ENCODE measurements at places on chromosomes 5 and 9.

DNA sequence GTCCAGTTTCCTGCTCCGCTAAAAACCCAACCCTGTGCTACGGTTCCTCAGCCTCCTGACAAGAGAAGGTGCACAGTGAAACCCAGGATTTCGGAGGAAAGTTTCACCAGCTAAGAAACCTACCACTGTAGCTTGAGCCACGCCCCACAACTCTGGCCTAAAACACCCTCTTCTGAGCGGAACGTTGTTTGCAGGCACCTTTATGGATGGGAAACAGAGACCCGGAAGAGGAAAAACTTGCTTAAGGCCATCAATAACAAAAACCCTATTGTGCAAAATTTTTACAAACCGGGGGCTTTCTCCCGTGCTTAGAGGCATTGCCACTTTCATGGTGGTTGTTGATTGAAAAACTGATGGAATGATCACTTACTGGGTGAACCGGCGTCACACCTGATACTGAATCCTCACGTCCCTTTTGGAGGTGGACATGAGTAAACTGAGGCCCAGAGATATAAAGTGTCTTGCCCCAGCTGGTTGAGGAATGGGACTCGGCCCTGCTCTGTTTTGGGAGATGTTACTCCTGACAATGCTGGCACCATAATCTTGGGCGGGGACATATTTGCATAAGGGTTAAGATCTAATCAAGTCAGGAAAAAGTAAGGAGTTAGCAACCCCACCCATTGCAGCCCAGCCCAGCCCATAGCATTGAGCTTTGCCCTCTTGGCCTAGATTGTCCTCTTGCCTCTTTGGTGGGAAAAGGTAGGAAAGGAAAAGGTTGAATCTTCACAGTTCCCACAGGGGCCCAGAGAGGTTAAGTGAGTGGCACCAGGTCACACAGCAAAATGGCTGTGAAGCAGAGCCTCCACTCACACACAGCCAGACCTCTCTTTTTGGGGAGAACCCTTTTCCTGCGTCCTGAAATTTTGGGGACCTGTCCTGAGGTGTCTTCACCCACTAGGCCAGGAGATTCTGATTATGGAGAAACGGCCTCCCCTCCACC, 23.2 kb upstream of the PTGS1 start:
- DNase-seq, result no peak

- DNase-seq, result peak; percentile 38
Observed at GRCh38 chr5:31078956-31079355, 114.5 kb upstream of the CDH6 start.

DNA sequence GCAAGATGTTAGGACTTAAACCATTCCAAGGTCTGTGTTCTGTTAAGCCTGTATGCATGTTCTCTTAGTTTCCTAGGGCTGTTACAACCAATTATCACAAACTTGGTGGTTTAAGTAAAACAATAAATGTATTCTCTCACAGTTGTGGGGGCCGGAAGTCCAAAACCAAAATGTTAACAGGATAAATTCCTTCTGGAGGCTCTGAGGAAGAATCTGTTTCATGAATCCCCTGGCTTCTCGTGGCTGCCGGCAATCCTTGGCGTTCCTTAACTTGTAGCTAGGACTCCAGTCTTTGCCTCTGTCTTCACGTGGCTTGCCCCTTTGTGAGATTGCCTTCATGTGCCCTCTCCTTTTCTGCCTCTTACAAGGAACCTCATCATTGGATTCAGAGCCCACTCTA, 30.4 kb downstream of the FEM1C start:
- DNase-seq, result no peak

DNA sequence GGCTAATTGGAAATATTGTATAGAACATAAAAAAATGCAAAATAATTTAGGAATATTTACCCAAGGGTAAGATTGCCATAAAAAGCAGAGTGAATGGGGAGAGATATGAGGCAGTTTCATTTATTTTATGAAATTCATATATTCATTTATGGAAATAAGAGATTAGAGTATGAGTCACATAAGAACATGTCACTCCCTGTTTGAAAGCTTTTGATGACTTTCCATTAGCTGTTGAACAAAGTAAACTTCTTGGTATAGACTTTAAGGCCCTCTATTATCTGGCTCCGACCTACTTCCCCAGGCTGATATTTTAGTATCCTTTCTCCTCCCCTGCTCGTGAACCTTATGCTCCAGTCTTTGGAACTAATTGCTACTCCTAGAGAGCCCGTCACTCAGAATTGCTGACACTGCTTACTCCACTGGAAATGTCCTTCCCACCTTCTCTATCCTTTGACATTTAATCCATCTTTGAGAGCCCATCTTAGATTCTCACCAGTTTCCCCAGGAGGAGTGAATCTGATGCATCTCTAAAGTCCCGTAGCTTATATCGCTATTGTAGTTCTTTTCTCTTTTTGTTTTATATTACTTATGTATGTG, 8.9 kb upstream of the ACTBL2 start:
- no peak for DNase-seq

- DNase-seq, result no peak
Observed at GRCh38 chr5:169870211-169870610, 110.1 kb downstream of the INSYN2B start.

DNA sequence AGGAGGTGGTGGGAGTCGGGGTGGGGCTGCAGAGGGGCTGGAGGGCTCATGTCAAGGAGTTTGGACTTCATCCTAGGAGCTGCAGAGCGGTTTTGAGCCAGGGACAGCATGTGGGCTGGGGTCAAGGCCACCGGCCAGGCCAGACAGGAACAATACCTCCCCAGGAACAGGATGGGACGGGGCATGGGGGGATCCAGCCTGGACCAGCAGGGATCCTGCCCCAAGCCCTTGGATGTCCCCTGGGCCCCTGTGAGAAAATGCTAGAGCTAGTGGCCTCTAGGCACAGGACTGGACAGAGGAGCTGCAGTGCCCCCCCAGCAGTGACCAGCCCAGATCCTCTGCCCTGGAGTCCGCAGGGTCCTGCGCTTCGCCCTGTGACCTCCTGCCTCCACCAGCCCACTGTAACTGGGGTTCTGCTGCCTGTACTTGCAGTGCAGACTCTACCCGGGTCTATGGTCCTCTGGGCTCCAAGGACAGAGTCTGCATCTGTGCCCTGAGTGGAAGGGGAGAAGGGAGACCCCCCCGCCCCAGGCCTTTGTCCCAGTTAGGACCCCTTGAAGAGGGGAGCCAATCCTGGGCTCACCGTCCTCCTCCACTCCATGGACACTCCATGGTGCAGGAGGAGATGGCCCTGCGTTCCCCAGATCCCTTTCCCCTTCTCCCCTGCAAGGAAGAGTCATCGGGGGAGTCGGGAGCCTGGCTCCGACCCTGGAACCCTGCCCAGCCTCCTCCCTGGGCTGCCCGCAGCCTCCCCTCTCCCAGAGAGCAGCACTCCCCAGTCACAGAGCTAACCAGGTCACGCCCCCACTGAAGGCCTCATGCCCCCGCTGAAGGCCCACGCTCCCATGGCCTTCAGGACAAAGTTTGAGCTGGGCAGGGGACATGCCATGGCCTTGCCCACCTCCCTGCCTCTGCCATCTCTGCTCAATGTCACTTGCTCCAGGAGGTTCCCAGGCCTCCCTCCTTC, 3.0 kb upstream of the MXD3 start:
- DNase-seq, result no peak

DNA sequence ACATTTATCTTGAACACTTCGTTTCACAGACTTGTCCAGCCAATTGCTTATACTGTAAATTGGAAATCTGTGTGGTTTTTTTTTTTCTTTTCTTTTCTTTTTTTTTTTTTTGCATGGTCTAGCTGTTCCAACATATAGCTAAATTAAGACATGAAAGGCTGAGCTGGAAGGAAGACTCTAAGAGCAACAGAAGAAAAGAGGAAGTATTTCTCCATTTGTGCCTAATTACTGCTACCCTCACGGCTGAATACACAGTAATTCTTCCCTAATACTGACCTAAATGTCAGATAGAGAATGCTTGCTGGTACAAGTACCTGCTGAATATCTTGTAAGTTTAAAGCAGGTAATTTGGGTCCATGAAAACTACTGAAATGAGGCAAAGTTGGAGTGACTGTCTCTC, 11.0 kb upstream of the HAPLN1 start:
- no peak for DNase-seq

DNA sequence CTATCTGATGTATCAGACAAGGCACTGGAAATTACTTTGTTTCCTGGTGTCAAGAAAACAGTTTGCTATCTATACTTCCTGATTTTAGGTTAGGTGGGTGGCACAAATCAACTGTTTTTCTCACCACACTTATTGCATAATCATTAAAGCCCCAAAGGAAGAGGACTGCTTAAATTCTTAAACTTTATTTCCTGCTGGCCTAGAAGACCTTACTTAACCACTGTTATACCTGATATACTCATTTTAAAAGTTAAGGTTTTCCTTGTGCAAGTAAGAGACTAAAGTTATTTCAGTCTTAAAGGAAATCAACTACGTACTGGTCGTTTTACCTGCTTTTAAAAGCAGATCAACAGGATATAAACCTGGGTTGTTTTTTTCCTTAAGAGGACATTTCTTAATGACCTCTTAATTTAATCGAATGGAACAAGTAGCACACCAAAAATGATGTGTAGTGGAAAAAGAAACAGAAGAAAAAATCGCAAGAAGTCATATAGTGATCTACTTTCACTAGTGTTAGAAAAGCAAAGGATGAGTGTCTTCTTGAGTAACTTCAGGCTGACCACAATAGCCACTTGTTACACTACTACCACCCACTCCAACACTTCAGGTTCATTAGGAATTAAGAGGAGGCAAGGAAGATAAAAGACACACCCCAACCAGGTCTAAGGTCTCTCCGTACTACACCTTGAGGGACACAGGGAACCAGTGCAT, 974 bp downstream of the CLINT1 start:
- no peak for DNase-seq

- no peak for DNase-seq
Observed at GRCh38 chr9:4936823-4937222, 48.2 kb upstream of the JAK2 start.

DNA sequence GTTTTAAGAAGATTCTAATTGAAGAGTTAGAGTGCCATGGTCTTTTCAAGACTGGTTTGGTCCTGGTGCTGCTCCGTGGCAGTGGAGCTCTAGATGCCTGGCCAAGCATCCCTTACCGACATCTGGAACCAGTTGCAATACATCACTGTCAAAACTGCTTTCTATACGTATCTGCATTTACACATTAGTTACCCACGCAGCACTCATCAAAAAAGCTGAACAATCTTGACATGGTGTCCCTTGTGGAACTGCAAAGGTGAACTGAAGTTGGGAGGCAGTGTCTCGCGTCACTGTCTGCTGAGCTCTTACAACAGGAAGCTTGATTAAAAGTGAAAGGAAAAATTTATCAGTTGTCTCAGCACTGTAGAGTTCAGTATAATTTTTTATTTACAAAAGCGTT, 82.6 kb downstream of the PBX3 start:
- peak; percentile 54 for DNase-seq

Measured in SK-N-DZ (cell line).